Effector CD8-positive, alpha-beta T cell (primary cell): ENCODE measurements at places on chromosomes 7 and 10.

DNA sequence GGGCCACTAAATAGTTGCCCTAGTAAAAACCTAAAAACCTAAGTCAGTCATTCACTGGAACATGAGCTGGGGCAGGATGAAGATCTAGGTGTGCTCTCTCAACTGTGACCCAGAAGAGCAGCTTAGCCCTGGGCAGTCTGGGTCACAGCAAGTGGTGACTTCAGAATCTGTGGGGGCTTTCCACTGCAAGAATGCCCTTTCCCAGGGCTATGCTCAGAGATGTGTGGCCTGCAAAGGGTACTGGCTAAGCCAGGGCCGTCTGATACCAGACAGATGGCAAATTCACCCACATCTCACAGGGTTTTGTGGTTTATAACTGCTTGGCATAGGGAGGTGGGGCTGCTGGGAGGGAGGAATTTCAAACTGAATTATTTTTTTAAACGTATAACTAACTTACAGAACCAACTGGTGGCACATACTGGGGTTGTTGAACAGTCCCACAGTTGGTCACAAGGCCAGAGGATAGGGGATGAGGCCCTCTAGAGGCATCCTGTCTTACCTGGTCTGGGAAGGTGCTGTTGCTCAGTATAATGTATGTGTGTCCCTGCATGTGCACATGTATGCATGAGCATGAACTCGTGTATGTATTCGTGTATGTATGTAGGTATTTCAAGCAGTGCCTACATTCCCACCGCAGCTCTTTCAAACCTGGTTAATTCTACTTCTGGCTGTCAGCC lies 63.2 kb downstream of the PRPF18 start:
- no peak for DNase-seq

DNA sequence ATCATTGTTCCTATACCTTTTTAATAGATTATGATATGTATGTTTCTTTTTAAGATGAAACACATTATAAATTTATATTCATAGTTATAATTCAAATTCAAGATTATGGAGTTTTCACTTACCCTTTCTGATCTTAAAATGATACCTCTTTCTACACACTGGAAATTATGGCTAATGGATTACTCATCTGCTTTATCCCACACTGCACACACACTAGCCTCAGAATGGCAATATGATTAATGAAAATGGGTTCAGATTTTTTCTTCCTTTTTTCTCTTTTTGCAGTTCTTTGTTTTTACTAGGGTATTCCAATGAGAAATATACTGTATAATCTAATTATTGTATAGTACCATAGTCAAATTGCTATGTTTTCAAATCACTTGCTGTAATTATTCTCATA lies 82.3 kb upstream of the FZD1 start:
- no peak for DNase-seq

GRCh38 chr10:102452672-102453340 lies 1.5 kb upstream of the C10orf95 start:
- DNase-seq, result no peak

DNA sequence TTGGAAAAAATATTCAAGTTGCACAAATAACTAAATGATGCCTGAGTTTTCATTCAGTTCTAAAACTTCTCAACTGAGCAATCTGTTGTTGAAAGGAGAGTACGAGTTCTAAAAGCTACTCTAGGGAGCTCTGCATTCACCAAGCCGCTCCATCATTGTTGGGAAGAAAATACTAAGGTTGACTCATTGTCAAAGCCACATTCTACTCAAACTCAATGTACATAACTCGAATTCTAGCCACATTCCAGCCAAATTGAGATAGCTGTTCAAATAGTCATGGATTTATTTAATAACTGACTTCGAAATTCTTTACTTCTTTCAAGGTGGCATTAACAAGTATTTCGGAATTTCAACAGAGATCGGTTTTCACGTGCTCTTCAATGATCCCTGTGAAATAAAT lies 63.4 kb downstream of the KIAA1217 start:
- DNase-seq, result no peak

DNA sequence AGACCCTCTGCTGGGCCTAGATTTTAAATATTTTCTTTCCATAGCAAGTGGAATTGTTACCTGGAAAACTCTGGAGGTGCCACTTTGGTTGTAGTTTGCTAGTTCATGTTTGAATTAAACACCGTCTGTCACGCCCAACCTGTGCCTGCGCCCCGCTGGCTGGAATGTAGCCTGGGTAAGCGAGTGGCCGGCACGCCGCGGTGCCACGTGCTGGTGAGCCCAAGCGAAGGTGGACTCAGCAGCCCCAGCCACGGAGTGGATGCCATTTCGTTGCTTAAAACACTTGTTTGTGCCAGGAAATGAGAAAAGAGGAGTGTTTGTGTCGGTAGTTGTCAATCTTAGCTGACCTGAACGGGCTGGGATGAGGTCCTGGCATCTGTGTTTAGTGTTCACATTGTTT lies 2.7 kb downstream of the GET4 start:
- DNase-seq, result no peak

DNA sequence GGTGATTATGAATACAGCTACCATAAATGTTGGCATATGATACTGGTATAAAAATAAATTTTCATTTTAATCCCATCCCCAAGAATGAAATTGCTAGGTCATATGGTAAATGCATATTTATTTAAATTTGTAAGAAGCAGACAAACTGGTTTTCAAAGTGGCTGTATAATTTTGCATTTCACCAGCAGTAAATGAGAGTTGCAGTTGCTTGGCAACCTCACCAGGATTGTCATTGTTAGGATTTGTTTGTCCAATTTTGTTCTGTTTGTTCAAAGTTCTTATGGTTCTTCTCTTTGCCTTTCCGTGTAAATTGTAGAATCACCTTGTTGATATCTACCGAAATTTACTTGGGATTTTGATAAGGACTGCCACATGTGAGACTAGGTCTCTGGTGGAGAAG lies 237.4 kb downstream of the OTUD1 start:
- no peak for DNase-seq

- DNase-seq, result peak; percentile 36
These were observed at the start of gene BHLHA15 for GRCh38 chr7:98211221-98211675. BHLHA15 (plus strand) TSS chr7:98211439; CDS start chr7:98212310, 871 bp downstream.

- no peak for DNase-seq
These were observed 100.8 kb downstream of the PRTFDC1 start for GRCh38 chr10:24851629-24852028.

DNA sequence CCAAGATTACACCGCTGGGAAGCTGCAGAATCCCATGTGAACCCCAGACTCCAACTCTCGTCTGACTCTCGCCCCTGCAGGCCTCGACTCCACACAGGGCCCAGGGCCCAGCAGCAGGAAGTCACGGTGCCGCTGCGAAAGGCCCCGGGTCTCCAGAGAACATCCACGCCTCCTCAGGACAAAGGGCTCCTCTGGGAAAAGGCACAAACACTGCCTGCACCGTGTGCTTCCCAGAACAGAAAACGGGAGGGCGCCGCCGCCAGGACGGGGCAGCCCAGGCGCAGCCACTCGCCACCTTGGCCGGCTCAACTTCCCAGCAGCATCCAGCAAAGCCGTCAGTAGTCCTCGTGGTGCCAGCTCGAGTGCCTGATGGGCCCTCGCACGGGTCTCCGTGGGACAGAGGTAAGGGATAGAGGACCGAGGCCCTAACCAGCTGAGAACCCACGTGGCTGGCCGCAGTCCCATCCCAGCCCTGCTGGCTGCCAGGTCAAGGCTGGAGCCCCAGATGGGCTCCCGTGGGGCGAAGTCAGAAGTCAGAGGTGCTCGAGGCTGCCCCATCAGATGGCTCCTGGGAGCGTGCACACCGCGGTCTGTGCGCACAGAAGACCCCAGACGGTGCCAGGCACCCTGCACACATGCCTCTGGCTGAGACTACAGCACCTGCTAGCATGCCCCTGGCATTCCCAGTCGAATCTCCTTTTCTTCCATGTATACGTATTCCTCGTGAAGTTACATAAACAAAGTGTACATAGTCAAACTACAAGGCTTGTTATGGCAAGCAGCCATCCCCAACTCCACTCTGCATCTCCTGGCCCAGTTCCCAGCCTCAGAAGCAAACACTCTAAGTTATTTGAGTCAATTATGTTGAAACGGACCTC lies 60.2 kb downstream of the MAD1L1 start:
- no peak for DNase-seq

- DNase-seq, result no peak
These were observed 6.9 kb upstream of the BAG3 start for GRCh38 chr10:119644205-119644814.
